ENCODE measurements at places on chromosomes 5 and 9.

DNA sequence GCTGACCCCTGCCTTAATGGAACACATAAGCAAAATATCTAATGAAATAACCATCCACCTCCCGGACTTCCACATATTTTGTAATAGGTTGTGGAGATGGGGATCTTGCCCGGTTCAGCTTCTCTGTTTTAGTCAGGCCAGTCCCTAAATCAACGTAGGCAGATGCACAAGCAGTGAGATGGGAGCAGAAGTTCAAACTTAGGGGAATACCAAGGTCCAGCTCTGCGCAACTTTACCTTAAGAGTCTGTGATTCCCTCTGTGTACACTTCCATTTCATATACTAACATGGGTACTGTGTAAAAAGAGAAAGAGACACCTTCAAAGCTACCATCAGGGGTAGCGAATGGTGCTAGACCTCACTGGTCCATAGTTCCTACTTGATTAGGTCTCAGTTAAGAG lies 110.9 kb downstream of the NTRK2 start:
- no peak for DNase-seq

DNA sequence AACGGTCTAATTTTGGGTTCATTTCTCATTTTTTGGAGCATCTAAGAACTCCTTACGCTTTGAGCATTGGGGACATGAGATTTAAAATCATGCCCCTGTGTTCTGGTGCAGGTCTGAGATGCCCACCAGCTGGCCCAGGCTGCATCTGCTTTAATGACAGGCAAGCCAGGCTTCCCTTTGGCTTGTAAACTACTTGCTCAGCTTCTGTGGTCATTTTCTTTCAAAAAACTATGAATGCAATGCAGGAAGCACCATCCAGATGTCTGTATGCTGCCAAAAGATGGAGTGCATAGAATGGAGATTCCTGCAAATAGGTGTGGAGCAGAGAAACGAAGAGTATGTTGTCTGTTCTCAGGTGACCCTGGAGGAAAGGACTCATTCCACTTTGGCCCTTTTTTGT lies 399.9 kb upstream of the ADAMTSL1 start:
- no peak for DNase-seq

GRCh38 chr9:129863059-129863690 lies 27.9 kb downstream of the USP20 start:
- DNase-seq: peak; percentile 53

GRCh38 chr5:163809473-163809872 lies 304.1 kb downstream of the MAT2B start:
- DNase-seq: no peak
